ENCODE measurements at places on chromosomes 12 and 14.

GRCh38 chr14:92880351-92880750 is 42.6 kb upstream of the CHGA start:
- DNase-seq, result no peak

DNA sequence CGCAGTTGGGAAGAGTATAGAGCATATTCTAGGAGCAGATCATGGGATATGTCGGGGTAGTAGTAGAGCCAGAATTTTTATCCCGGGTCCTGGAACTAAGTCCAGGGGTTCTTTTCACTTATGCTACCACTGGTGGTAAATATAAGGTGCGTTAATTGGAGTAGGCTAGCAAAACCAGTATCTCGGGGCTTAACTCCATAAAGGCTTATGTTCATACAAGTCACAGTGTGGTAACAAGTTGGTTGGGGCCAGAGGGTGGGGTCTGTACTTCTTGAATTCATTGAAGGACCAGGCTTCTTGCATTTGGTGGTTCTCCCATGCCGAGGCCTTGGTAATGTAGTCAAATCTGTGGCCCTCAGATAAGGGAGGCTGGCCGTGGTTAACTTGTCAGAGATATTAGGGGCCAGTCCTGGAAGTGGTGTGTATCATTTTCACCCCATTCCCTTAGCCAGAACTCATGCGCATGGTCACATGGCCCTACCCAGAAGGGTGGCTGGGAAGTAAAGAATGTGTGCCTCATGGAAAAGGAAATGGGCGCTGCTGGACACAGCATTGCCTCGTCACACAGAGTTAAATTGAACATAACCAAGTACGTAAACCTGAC is 1.5 kb upstream of the ZNF641 start:
- DNase-seq, result no peak

GRCh38 chr12:120687578-120688289 is 785 bp downstream of the MLEC start:
- DNase-seq, result peak; percentile 39

- DNase-seq, result no peak
Measured at GRCh38 chr12:122820838-122821271, 14.4 kb upstream of the HIP1R start.

- DNase-seq, result no peak
Measured at GRCh38 chr12:104188534-104188933, 27.0 kb upstream of the TXNRD1 start.

GRCh38 chr14:36973806-36974442 is 198.5 kb downstream of the SLC25A21 start:
- DNase-seq, result peak; percentile 42

DNA sequence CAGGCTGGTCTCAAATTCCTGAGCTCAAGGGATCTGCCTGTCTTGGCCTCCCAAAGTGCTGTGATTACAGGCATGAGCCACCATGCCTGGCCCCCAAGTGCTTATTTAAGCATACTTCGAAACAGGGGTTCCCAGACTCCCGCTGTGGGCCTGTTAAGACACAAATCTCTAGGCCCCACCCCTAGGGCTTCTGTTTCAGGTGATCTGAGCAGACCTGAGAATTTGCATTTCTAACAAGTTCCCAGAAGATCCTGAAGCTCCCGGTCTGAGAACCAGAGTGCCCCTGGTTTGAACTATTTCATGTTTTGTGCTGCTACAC is 25.0 kb downstream of the GCH1 start:
- DNase-seq, result no peak

DNA sequence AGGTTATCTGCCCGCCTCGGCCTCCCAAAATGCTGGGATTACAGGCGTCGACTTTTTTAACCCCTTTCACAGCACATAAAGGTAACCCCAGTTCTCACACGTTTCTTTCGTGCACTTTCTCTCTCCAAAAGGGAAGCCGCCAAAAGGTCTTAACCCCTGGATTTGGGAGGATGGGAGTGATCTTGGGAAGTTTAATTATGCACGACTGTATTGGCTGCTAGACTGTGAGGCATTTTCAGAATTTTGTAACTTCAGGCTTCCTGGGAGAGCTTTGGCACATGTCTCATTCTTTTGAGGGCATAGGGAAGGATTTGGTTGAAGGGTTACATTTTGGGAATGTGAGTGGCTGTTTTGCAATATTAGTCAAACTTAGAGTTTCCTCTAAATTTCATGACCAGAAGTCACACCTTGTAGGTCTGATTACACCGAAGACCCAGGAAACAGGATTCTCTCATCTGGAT is 1.4 kb upstream of the SMARCC2 start:
- DNase-seq, result no peak

DNA sequence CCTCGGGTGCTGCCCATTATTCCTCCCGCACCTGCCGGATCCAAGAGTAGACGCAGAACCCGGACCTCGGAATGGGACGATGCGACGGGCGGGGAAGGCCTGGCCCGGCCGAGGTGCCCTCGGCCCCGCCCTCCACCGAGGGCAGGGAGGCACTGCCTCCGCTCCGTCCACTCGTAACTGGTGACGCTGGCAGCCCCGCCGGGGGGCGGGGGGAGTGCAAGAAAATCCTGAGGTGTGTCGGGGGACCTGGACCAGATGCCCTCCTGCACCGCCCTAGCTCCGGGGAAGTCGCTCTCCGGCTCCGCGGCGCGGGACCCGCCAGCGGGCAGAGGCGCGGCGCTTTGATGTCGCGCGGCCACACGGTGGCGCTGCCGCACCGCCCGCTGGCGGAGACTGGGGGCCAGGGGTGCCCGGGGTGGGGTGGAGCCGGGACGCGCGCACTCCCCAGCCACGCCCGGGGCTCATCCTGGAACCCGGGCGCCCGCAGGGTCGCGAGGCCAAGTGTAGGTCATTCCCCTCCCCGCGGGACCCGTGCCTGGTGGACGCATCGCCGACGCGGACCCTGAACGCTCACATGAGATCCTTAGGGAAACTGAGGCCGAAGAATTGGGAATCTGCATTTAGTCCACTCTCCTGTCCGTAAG is 202.8 kb downstream of the TTC8 start:
- peak; percentile 51 for DNase-seq

- DNase-seq, result no peak
Measured at GRCh38 chr14:76498976-76499375, 123.0 kb downstream of the ESRRB start.

DNA sequence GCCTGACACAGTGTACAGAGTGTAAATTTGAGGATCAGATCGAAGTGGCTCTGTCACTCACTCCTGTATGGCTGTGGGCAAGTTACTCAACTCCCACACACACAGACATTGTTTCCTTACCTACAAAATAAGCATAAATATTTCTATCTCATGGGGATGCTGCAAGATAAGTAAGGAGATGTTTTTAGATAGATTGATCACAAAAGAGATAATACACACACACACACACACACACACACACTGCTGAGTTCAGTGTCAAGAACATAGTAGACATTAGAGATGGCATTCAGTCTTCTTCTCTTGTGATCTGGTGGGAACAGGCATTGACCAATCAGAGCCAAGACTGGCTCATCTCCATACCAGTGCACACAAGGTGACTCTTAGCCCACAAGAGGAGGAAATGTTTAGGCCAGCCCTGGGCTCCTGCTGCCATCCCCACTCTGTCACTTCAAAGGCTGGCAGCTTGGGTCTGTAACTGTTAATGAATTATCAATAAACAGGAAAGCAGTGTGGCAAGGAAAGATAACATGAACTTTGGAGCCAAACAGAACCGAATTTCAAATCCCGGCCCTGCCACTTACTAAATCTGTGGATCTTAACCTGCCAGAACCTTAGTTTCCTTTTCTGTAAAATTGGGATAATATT is 3.4 kb upstream of the RNASE8 start:
- DNase-seq, result no peak

DNA sequence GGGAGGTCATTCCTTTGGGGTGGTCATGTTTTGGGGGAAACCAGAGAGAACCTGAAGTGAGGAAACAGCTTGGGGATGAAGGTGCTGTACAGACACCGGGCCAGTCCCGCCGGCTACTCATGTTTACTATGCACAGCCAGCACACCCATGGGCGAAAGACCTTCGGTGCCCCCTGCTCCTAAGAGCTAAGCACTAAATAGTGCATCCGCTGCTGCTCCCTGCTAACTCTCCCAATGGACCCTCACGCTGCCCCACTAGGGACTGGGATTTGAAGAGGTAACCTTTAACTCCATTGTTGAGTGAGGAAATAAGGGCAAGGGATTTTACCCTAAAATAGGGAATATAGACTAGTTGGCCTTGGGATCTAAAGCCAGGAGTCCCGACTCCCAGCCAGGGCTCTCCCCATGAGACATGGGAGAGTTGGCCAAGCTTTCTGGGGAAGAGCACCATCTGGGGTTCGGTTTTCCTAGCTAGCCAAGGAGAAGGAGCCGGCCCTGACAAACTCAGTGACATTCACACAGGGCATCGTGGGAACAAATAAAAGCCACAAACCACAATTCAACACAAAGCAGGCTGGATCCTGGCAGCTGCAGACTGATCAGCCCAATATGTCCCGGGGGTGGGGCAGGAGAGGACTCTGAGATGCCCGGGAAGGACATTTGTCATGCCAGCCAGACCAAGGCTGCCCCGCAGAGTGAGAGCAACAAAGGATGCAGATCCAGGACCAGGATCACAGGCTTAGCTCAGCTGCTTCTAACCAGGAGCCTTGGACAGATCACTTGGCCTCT is 91.7 kb downstream of the SINHCAF start:
- no peak for DNase-seq

- no peak for DNase-seq
Measured at GRCh38 chr12:104502217-104502616, 45.5 kb downstream of the CHST11 start.

- DNase-seq, result no peak
Measured at GRCh38 chr12:25186038-25186787, 8.7 kb downstream of the DNAI7 start.

- DNase-seq, result no peak
Measured at GRCh38 chr14:34099635-34100034, 148.8 kb upstream of the EGLN3 start.

GRCh38 chr12:100564090-100564489 is 9.4 kb upstream of the GAS2L3 start:
- no peak for DNase-seq

DNA sequence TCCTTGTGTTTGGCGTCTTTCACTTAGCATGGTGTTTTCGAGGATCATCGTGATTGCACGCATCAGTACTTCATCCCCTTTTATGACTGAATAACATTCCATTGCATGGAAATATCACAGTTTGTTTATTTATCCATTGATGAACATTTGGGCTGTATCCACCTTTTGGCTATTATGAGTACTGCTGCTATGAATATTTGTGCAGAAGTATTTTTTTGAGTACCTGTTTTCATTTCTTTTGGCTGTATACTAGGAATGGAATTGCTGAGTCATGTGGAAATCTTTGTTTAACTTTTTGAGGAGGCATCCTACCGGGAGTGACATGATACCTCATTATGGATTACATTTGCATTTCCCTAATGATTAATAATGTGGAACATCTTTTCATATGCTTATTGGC is 66.4 kb downstream of the WNK1 start:
- DNase-seq, result no peak

GRCh38 chr14:29861996-29862395 is 65.7 kb downstream of the PRKD1 start:
- DNase-seq, result no peak

- no peak for DNase-seq
Measured at GRCh38 chr12:31603546-31604009, 12.6 kb upstream of the DENND5B start.

DNA sequence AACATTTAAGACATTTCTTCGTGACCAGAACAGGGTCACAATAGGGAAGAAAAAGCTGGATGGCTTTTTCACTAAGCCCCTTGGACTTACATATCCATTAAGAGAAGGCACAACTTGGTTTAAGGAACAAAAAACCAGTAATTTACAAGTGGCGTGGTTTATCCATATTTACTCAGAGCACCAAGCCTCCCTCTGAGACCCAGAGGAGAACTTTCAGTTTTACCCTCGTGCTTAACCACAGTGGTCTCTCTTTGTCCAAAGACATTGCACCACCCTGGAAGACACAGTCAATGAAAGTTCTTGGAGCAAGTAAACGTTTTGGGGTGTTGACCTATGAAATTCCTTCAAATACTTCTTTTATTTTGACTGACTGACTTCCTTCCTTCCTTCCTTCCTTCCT is 52.5 kb downstream of the SSPN start:
- DNase-seq, result no peak

- DNase-seq, result no peak
Measured at GRCh38 chr12:19437996-19438395, 1.3 kb upstream of the AEBP2 start.

DNA sequence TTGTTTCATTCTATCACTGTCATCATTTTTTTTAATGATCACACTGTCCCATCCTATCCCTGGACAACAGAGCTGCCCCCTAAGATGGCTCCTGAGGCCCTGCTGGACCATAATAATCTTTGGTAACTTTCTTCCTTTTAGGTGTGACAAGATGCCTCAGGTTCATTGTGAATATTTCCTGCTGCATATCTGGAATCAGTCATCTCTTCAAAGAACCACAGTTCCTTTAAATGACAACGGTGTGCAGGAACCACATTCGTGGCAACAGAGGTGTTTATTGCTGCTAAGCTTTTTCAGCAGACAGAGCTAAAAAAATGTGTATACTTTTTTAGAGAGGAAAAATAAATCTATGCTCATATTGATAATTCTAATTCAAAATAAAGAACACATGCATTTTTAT is 312.9 kb downstream of the MED13L start:
- no peak for DNase-seq

- DNase-seq, result peak; percentile 50
Measured at GRCh38 chr12:57887631-57888408, 41.3 kb upstream of the CTDSP2 start.

GRCh38 chr12:91889059-91889458 is 256.6 kb downstream of the BTG1 start:
- no peak for DNase-seq

- DNase-seq, result no peak
Measured at GRCh38 chr14:91338379-91338778, 79.2 kb downstream of the CCDC88C start.

- DNase-seq, result no peak
Measured at GRCh38 chr14:38868399-38869290, 234.4 kb downstream of the SEC23A start.

- no peak for DNase-seq
Measured at GRCh38 chr12:25757037-25757665, 201.3 kb upstream of the RASSF8 start.

- no peak for DNase-seq
Measured at GRCh38 chr14:72416892-72417291, 477.0 kb downstream of the DPF3 start.

DNA sequence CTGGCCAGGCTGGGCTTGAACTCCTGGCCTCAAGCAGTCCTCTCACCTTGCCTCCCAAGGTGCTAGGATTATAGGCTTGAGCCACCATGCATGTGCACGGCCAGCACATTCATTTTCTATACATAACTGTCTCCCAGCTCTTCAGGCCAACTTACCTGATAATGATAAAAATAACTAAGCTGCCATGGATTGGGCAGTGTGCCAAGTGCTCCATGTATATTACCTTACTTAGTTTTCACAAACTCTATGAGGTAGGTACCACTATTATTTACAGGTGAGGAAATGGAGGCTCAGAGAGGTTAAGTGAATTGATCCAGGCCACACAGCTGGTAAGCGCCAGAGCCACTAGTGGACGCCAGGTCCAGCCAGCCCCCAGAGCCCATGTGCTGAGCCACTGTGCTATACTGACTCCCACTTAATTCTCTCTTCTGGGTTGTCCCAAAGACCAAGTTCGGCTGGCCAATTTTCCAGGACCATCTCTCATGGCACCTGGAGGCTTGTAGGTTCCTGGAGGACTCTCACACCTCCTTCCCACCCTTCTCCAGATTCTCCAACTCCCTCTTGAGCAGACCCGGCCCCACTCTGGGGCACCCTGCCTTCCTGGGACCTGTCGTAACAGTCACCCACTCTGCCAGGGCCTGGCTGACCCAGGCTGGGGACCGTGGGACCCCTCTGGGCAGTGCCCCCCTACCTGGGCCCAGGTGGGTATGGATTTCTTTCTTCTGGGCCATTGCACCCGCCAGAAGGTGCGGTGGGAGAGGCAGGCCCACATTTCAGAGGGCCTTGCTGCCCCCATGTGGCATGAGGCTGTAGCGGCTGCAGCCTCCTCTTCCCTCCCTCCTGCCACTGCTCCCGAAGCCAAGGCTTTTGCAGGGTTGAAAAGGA is 30.2 kb upstream of the CIPC start:
- peak; percentile 80 for DNase-seq
